ENCODE measurements at places on chromosomes 12 and 14.

- no peak for DNase-seq
Measured at GRCh38 chr12:75302781-75303180, 27.3 kb downstream of the CAPS2 start.

- DNase-seq = no peak
Measured at GRCh38 chr14:73162251-73162650, 25.9 kb downstream of the PSEN1 start.

GRCh38 chr14:87705439-87705896 lies 287.5 kb downstream of the GALC start:
- DNase-seq = no peak

GRCh38 chr14:55220230-55220629 lies 28.8 kb upstream of the DLGAP5 start:
- no peak for DNase-seq

Data from hepatocyte (in vitro differentiated cells).